ENCODE measurements at places on chromosomes 5 and 9. TPM values are rescaled to one million over a fixed set of nuclear protein-coding genes. Genes with fewer than 3 reads are reported as not detected.

GRCh38 chr5:133848341-133848811 lies 120.0 kb downstream of the C5orf15 start:
- H3K27ac ChIP-seq, result no peak overlapping the region
- H3K4me3 ChIP-seq, result no peak overlapping the region
- no peaks in the 10 kb centered on the region for H3K27me3 ChIP-seq
- no peaks in the 10 kb centered on the region for H3K4me1 ChIP-seq
- DNase-seq, result no peak

- H3K4me1 ChIP-seq, result no peaks in the 10 kb centered on the region
- no peak overlapping the region for H3K4me3 ChIP-seq
- H3K27me3 ChIP-seq, result no peaks in the 10 kb centered on the region
Observed at GRCh38 chr5:141388661-141389060, 1.2 kb downstream of the PCDHGB4 start.

GRCh38 chr5:81852291-81853029 lies 101.6 kb upstream of the SSBP2 start:
- H3K36me3 ChIP-seq, result no peaks in the 10 kb centered on the region
- peaks cover 51% of the 10 kb centered on the region for H3K4me1 ChIP-seq
- peak overlapping the region; percentile 50 for H3K4me3 ChIP-seq
- peak overlapping the region; percentile 85 for H3K27ac ChIP-seq
- peak; percentile 73 for DNase-seq

DNA sequence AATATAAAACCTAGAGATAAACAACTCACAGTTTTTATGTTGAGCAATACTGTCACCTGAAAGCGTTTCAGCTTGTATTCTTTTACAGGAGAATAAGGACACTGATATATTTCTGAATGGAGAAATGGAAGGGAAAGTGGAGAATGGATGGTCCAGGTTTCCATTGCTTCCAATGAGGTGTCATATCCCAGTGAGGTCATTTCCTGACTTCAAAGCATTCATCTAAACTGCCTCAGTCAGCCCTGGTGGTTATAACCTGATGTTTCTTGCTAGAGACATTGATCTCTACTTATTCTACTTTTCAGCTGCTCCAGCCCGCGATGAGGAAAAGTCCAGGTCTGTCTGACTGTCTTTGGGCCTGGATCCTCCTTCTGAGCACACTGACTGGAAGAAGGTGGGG lies 2.6 kb downstream of the GABRA1 start:
- H3K27me3 ChIP-seq, result peaks cover 7% of the 10 kb centered on the region
- H3K4me3 ChIP-seq, result no peak overlapping the region
- peaks cover 6% of the 10 kb centered on the region for H3K4me1 ChIP-seq
- no peak overlapping the region for H3K27ac ChIP-seq
- H3K36me3 ChIP-seq, result no peaks in the 10 kb centered on the region
- DNase-seq, result no peak

DNA sequence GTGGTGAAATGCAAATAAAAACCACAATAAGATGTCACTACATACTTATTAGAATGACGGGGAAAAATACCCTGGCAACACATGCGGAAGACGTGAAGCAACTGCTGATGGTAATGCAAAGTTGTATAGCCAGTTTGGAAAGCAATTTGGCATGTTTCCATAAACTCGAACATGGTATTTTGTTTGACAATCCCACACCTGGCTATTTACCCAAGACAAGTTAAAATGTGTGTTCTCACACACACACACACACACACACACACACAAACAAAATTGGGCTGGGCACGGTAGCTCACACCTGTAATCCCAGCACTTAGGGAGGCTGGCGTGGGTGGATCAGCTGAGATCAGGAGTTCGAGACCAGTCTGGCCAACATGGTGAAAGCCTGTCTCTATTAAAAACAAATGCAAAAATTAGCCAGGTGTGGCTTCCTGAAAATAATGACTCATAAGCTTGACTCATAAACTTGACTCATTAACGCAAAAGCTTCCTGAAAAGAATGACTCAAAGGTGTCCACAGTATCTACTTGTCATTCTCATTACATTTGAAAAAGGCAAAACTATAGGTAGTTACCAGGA lies 456.5 kb downstream of the CDH18 start:
- H3K4me1 ChIP-seq, result no peaks in the 10 kb centered on the region
- no peak for DNase-seq
- no peaks in the 10 kb centered on the region for H3K27me3 ChIP-seq
- H3K27ac ChIP-seq, result no peak overlapping the region
- H3K36me3 ChIP-seq, result no peaks in the 10 kb centered on the region
- no peak overlapping the region for H3K4me3 ChIP-seq

DNA sequence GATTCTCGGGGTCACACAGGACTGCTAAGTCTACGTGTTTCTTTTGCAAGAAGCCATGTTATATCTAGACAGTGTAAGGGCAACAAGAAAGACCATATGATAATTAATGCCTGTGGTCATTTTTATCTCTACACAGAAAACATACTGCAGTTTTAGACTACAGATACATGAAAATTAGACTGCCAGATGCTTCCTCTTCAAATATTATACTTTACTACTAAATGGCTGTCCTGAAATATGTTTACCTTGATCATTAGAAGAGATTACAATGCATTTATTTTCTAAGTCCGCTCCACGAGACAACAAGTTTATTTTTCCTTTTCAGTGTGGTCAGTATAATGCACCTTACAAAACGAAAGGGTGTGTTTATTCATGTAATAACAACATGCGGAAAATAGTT lies 147.6 kb downstream of the KIAA0825 start:
- DNase-seq, result no peak
- H3K36me3 ChIP-seq, result no peaks in the 10 kb centered on the region
- no peaks in the 10 kb centered on the region for H3K27me3 ChIP-seq
- H3K4me1 ChIP-seq, result no peaks in the 10 kb centered on the region
- no peak overlapping the region for H3K27ac ChIP-seq
- no peak overlapping the region for H3K4me3 ChIP-seq

DNA sequence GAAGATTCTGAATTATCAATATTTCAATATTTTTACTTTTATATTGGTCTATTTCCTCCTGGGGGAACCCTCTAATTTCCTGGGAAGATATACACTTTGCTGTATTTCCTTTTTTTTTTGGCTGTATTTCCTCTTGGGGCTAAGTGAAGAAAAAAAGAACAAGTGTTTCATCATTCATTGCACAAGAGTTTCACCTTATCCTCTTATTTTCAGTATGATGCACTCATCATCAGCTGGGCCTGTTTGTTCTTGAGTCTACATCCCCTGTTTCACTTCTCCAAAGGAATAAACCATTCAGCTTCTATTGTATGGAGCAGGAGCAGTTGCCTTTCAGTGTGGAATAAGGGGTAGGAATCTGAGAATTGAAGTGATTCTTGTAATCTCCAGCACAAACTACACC lies 210.8 kb downstream of the FAM170A start:
- H3K27me3 ChIP-seq, result no peaks in the 10 kb centered on the region
- no peaks in the 10 kb centered on the region for H3K4me1 ChIP-seq
- no peak overlapping the region for H3K27ac ChIP-seq
- no peak for DNase-seq

DNA sequence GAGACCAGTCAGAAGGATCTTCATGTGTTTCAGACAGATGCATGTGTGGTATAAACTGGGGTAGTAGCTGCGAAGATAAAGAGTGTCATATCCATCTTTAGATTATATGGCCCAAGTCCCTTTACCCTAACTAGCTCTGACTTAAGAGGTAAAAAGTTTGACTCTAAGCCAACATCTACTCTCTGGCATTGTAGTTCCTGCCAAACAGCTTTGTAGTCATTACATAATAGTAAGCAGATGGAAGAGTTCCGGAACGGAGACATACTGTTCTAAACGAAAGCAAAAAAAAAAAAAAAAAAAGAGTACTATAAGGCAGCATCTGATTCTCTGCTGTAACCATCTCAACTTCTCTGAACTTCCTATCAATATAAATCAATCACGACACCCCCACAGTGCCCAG lies 48.8 kb downstream of the CEMIP2 start:
- H3K27ac ChIP-seq, result peak overlapping the region; percentile 69
- no peak for DNase-seq
- no peaks in the 10 kb centered on the region for H3K4me1 ChIP-seq
- no peak overlapping the region for H3K4me3 ChIP-seq
- H3K27me3 ChIP-seq, result no peaks in the 10 kb centered on the region
- no peaks in the 10 kb centered on the region for H3K36me3 ChIP-seq

The RLN1 gene
- 0.51 TPM for polyA plus RNA-seq

The NSMF gene
- 42.4 TPM for polyA plus RNA-seq
